SK-N-DZ (cell line): ENCODE measurements at places on chromosomes 4 and X.

DNA sequence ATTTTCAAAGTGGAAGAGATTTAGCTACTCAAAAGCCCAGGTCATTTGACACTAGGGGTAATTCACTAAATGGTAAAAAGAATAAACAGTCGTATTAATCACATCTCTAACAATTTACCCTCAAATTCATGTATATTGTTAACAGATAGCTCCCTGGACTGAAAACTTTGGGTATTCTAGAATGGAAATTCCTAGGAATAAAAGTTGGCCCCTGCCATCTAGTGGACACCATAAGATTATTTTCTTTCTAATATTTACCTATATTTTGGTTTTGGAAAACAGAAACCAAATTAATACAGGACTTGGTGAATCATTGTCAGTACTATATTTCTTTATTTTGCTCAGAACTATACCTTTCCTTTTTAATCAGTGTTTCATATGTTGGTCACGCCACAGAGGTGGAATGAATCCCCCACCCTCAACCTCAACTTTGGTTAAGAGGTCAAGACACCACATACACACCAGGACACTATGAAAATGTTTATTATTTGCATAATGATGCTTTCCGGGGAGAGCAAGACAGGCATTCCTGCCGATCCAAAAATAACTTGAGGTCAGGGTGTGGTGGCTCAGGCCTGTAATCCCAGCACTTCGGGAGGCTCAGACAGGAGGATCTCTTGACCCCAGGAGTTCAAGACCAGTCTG lies 96.2 kb upstream of the APOOL start:
- no peak for DNase-seq

DNA sequence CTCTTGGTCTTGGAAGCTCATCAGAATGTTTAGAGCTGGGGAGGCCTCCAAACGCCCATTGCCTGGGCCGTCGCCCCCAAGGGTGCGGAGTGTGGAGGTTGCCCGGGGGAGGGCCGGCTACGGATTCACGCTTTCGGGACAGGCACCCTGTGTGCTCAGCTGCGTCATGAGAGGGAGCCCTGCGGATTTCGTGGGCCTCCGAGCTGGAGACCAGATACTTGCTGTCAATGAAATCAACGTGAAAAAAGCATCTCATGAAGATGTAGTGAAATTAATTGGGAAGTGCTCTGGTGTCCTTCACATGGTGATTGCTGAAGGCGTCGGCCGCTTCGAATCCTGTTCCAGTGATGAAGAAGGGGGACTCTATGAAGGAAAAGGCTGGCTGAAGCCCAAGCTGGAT lies 23.3 kb downstream of the RGS12 start:
- no peak for DNase-seq

DNA sequence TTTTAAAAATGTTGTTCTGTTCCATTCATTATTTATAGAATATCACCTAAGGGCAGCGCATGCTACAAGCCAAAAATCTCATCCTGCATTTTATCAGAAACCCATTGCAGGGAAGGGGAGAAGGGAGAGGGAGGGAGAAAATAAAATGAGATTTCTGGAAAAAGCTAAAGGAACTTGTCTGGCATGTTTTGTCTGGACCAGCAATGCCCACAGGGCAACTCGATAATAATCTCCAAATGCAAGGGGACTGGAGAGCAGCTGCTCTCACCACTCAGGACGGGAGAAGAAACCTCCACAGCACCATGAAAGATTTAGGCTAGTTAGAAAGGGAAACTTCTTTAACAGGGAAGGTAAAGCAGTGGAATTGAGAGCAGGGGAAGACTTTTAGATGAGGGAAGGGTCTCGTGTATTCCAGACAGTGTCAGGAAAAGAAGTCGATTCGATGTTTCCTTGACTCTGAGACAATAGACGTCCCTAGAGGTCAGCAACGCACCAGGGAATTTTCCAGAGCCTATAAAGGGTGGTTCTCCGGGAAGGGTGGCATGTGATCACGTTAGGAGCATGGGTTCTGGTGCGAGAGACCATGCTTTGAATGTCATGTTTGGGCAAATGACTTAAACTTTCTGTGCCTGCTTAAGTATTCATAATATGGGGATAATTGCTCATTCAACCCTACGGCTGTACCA lies 132.2 kb upstream of the NDP start:
- peak; percentile 2 for DNase-seq

- DNase-seq = no peak
Observed at GRCh38 chrX:45743906-45744625, 543.4 kb upstream of the DIPK2B start.

- no peak for DNase-seq
Observed at GRCh38 chr4:94880956-94881355, 123.2 kb downstream of the BMPR1B start.

GRCh38 chr4:76723924-76724323 lies 174.0 kb downstream of the SOWAHB start:
- DNase-seq = no peak
